Motor neuron (in vitro differentiated cells): ENCODE measurements at places on chromosomes 3 and 15.

DNA sequence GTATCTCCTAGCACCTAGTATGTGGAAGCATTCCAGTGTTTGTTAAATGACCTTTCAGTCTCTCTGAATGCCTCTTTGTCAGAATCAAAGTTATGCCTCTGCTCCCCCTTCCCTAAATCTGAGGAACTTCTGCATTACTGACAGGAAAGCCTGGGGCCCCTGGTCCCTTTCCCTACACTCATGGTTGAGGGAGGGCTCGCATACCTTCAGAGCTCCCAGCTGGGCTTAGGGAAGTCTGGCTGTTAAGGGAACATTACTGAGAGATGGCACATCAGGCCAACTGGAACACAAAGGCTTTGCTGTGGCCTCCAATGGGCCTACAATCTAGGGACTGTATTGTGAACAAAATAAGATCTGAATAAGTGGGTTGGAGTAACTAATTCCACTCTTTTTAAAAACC, 10.3 kb downstream of the PKM start:
- ATAC-seq, result peak; percentile 54

- no peak for ATAC-seq
Observed at GRCh38 chr3:180947761-180948390, 35.4 kb downstream of the FXR1 start.

DNA sequence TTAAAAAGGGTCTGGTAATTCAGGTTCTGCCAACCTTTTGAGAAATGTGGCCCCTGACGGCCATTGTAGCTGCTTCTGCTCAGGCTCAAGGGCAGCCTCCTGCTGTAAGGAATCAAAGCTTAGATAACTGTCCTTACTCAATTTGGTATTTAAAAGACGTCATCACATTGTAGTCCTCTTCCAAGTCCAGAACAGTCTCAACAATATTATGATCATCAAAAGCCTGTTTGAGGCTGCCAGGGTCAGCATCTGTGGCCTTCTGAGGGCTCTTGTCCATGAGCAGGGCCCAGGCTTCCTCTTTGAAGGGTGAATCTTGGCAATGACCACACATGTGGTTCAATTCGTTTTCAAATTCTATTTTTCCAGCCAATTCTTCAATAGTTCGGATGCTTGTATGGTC, 6.0 kb downstream of the C3orf62 start:
- ATAC-seq, result no peak

DNA sequence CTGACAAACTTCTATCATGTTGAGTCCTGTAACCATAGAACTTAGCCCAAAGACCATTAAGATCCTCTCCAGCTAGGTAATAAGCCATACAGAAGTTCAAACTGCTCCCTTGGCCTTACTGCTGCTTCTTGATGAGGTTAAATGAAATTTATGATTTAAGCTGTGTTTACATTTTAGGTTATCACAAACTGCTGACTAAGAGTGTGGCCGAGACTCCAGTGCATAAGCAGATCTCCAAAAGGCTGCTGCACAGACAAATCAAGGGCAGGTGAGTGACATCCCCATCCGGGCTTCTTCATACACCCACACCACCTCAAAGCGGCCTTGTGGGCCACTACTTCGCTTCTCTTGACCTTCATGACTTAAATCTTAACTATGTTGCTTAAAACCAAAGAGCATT, 39.0 kb downstream of the KIF7 start:
- no peak for ATAC-seq

GRCh38 chr15:56249092-56249491, 5.4 kb upstream of the RFX7 start:
- ATAC-seq, result no peak

- no peak for ATAC-seq
Observed at GRCh38 chr3:37729119-37729518, 132.6 kb upstream of the CTDSPL start.

- no peak for ATAC-seq
Observed at GRCh38 chr15:25186411-25186810, 231.6 kb downstream of the SNRPN start.

DNA sequence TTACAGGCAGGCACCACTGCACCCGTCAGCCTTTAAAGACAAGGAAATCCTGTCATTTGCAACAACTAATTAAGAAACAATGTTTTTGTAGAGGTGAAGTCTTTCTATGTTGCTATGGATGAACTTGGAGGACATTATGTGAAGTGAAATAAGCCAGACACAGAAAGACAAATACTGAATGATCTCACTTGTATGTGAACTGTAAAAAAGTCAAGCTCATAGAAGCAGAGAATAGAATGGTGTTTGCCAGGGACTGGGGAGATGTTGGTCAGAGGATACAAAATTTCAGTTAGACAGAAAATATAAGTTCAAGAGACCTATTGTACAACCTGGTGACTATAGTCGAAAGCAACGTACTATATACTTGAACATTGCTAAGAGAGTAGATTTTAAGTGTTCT, 27.2 kb upstream of the ARPIN start:
- no peak for ATAC-seq

DNA sequence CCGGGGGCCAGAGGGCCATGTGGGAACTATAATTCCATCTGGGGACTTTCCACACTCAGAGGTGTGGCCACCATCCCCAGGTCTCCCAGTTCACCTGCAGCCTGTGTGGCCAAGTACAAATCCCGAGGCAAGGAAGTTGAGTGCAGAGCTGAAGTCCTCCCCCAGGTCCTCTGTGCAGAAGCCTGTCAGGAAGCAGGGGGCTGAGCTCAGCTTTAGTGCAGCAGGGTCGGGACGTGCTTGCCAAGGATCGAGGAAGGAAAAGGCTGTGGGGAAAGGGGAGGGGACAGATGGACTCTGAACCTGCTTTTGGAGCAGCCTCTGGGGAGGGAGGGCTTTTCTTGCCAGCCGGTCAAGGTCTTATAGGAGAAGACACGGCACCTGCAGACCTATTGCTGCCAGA, 67.7 kb downstream of the CHRNA7 start:
- ATAC-seq, result no peak
